ENCODE measurements at places on chromosomes 16 and 17.

DNA sequence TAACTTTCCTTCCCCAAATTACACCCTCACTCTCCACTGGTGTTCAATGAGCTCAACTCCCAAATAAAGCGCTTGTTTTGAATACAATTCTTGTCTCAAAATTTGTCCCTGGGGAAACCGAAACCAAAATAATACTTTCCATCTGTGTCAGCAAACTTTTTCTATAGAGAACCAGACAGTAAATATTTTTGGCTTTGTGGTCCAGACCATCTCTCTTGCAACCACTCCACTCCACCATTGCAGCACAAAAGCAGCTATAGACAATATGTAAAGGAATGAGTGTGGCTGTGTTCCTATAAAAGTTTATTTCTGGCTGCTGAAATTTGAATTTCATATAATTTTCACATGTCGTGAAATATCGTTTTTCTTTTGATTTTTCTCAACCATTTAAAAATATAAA lies 84.6 kb upstream of the ERCC4 start:
- no peak for DNase-seq

- no peak for DNase-seq
Observed at GRCh38 chr17:57086069-57086930, 1.3 kb downstream of the AKAP1 start.

DNA sequence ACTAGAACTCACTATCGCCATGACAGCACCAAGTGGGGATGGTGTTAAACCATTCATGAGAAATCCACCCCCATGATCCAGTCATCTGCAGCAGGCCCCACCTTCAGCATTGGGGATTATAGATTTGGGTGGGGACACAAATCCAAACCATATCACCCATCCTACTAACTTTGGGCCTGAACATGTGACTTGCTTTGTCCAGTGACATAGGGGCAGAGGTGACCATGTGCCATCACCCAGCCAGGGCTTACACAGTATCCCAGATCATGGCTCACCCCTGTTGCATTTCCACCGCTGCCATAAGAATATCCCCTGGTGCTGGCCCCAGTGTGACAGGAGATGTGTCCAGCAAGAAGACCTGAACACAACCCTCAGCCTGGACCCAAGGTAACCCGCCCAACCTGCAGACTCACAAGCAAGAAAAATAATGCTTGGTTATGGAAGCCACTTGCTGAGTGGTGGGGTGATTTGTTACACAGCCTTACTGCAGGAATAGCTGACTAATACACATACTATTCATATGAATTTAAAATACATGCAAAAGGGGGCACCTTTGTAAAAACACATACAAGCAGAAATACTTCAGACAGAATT lies 130.9 kb downstream of the GSG1L start:
- DNase-seq, result no peak

- DNase-seq, result no peak
Observed at GRCh38 chr17:56020369-56020768, 132.9 kb upstream of the ANKFN1 start.

DNA sequence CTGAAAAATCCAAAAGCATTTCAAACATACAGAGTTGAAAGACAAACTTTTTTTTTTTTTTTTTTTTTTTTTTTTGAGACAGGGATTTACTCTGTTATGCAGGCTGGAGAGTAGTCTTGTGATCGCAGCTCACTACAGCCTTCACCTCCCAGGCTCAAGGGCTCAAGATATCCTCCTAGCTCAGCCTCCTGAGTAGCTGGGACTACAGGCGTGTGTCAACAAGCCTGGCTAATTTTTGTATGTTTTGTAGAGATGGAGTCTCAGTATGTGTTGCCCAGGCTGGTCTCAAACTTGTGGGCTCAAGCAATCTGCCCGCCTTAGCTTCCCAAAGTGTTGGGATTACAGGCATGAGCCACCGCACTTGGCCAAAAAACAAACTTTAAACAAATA lies 64.2 kb upstream of the KIFC3 start:
- no peak for DNase-seq

DNA sequence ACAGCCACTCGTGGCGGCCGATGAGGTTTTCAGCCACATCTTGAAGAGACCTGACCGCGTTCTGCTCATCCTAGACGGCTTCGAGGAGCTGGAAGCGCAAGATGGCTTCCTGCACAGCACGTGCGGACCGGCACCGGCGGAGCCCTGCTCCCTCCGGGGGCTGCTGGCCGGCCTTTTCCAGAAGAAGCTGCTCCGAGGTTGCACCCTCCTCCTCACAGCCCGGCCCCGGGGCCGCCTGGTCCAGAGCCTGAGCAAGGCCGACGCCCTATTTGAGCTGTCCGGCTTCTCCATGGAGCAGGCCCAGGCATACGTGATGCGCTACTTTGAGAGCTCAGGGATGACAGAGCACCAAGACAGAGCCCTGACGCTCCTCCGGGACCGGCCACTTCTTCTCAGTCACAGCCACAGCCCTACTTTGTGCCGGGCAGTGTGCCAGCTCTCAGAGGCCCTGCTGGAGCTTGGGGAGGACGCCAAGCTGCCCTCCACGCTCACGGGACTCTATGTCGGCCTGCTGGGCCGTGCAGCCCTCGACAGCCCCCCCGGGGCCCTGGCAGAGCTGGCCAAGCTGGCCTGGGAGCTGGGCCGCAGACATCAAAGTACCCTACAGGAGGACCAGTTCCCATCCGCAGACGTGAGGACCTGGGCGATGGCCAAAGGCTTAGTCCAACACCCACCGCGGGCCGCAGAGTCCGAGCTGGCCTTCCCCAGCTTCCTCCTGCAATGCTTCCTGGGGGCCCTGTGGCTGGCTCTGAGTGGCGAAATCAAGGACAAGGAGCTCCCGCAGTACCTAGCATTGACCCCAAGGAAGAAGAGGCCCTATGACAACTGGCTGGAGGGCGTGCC lies 30.1 kb downstream of the CIITA start:
- DNase-seq, result no peak

DNA sequence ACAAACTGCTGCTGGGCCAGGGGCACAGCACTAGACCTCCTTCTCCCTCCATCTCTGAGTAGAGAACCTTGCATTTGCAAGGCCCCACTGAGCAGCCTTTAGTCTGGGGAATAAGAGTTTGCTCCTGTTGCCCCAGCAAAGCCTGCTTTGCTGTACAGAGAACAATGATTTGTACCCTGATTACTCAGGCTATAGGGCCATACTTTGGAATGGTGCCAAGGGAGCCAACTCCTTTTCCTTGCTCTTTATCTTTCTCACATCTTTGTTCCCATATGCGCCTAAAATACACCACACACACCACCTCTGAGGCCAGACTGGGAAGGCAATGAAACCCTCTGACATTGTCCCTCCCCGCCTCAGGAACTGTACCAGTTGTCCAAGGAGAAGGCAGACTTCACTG lies 21.2 kb downstream of the LIG3 start:
- no peak for DNase-seq

DNA sequence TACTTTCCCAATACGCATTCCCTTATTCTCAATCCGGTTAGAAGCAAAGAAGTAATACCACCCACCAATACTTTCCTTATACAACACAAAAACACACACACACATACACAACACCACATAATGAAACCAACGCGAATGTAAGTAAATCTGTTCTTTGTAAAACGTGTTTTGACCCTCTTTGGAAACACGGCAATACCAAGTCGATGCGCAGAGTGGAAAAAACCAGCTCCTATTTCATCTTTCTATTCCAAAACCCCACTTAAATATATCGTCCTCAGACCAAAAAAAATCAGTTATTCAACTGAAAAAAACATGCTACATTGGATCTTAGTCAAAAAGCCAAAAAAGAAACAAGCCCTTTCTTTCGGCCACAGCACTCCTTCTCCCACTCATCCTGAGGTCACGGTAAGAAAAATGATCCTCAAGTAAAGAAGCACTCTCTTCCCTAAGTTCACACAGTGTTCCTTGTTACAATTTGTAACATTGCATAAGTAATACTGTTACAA lies 31.0 kb upstream of the ARL4D start:
- DNase-seq, result no peak

GRCh38 chr17:29181226-29181625 lies 1.0 kb upstream of the MYO18A start:
- DNase-seq, result no peak

- no peak for DNase-seq
Observed at GRCh38 chr17:3922765-3923164, 6.5 kb upstream of the P2RX1 start.

DNA sequence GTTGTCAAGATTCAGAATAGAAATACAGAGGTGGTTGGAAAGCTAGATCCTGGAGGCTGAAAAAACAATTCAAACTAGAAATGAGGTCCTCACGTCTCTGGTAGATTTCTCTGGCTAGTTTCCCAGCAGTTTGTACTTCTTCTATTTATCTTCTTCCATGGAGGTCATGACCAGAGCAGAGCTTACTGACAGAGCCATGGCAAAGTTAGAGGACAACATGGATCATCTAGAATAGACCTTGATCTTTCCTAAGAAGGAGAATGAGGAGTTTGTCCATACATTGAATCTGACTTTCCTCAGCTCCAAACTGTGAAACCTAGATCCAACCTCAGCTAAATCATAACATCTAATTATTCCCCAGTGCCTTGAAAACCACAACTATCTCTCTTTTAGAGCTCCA lies 900.8 kb upstream of the GOT2 start:
- DNase-seq, result no peak

DNA sequence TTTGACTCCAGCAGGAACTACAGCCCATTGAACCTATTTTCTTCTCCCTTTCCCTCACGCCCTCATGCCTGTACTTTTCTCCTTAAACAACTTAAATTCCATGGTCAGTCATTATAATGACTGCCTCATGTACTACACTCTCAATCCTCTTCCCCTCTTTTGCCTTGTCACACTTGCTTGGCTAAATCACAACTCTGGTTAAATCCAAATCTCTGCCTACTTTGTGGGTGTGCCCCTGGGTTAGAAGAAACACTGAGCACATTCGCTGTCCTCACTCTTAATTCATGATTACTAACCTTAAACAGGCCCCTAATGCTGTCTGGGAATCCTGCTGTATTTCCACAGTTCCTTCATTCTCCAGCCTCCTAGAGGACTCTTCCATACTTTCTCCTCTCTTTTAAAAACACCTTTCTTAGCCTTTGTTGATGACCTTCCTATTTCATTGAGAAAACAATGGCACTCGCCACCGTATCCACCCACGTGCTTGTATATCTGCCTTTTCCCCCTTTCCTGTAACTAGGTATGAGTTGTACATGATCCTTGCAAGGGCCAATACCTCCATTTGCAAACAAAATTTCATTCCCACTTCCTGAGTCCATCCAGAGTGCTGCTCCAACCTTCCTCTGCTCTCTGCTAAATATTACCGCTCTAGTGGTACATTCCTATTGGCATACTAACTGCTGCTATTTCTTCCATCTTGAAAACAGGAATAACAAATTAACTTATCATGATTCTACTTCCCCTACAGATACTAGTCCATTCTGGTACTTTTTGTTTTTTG lies 28.9 kb downstream of the ZNRF1 start:
- DNase-seq, result no peak

- DNase-seq, result no peak
Observed at GRCh38 chr16:79451196-79451816, 149.2 kb downstream of the MAF start.

DNA sequence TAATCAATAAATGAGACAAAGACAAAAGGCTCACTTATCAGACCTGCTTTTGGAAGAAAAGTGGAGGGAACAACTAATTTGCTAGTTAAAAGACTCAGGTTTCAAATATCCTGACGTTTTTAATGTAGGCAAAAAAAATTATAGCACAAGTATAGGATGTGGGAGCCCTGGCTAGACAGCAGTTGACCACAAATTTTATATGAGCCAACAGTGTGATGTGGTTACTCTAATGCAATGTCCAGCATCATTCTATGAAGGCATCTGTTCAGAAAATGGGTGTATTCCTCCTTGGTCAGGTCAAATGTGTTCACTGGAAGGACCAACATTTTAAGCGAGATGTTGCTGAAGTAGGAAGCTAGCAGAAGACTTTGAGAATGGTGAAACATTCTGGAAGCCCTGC lies 237.4 kb downstream of the MAP2K6 start:
- no peak for DNase-seq

DNA sequence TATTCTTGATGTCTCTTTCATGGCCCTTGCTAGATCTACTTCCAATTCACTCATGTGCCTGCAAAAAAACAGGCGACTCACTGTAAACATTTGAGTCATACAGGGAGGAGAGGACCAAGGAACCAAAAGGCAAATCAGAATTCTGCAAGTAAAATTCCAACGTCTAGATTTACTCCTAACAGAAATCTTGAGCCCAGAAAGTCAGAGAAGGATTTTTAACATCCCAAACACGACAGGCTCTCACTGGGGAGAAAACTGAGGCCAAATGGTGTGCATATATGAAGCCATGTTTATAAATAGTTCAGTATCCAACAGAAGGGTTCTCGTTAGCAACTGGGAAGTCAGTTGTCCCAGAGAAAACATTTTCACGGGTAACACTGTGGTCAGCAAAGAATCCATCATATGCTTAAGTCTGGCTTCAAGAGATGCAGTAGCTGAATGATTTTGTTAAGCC lies 40.1 kb downstream of the LITAF start:
- DNase-seq, result no peak

DNA sequence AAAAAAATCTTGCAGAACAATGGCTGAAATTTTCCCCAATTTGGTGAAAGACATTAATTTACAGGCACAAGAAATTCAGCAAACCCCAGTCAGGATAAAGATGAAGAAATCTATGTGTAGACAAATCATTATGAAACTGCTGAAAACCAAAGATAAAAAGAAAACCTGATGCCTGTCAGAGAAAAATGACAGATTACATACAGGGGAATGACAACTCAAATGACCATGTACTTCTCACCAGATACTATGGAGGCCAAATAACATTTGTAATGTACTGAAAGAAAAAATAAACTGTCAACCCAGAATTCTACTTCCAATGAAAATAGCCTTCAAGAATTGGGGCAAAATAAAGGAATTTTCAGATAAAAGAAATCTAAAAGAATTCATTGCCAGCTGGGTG lies 7.2 kb upstream of the XAF1 start:
- DNase-seq, result no peak

DNA sequence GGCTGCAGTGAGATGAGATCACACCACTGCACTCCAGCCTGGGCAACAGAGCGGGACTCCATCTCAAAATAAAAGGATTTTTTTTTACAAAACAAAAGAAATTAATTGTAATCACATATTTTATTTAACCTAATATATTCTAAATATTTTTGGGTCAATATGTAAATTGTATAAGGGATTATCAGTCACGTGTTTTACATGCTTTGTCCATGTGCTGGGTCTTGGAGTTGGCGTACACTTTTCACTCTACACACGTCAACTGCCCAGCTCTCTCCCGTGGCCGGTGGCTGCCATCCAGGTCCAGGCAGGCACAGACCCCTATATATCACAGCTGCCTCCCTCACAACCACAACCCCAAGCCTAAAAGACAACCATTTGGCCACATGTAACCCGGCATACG lies 68.1 kb downstream of the RBFOX3 start:
- DNase-seq, result no peak

- DNase-seq, result no peak
Observed at GRCh38 chr16:66441586-66442375, 14.7 kb downstream of the BEAN1 start.

GRCh38 chr17:48556576-48557401 lies 11.9 kb upstream of the HOXB2 start:
- DNase-seq, result no peak

- no peak for DNase-seq
Observed at GRCh38 chr16:930511-930910, 40.3 kb downstream of the LMF1 start.
